ENCODE measurements at places on chromosomes 16 and 17.

- DNase-seq, result no peak
These were observed 8.7 kb upstream of the TMEM88 start for GRCh38 chr17:7846063-7846735.

DNA sequence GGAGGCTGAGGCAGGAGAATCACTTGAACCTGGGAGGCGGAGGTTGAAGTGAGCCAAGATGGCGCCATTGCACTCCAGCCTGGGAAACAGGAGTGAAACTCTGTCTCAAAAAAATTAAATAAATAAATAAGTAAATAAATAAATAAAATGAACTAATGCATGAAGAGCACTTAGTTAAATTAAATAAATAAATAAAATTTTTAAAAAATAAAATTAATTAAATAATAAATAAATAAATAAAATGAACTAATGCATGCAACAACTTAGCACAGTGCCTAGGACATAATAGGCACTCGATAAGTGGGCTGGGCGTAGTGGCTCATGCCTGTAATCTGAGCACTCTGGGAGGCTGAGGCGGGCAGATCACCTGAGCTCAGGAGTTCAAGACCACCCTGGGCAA is 15.6 kb upstream of the CEP20 start:
- no peak for DNase-seq

DNA sequence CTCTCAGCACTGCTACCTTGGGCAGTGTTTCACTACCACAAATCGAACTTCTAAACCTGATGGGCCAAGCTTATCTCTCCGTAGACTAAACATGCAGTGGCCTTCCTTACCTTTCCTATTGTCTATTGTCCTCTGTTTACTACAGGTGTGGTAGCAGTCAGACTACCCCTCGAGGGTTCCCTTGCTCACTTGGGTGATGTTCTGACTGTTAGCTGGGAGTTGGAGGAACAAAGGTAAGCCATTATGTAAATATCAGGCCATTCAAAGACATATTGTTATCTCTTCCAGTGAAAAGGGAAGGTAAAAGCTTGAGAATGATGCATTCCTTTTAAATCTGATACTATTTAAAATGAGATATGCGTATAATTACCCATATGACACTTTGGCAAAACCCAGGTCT is 828.3 kb upstream of the EEF2KMT start:
- DNase-seq, result no peak

DNA sequence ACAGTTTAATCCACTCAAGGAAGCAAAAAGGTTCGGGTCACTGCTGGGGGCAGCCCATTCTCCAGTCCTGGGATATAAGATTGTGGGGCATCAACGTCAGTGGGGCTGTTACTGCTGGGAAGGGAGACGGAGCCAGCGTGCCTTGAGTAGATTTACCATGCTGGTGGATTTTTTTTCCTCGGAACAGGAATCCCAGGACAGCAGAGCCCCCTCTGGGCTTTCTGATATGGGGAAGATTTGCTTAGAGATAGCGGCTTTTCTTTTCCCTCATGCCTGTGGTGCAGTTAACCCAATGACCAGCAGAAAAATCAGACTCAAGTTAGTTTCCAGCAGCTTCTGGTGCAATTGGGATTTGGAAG is 35.4 kb downstream of the WSCD1 start:
- no peak for DNase-seq

DNA sequence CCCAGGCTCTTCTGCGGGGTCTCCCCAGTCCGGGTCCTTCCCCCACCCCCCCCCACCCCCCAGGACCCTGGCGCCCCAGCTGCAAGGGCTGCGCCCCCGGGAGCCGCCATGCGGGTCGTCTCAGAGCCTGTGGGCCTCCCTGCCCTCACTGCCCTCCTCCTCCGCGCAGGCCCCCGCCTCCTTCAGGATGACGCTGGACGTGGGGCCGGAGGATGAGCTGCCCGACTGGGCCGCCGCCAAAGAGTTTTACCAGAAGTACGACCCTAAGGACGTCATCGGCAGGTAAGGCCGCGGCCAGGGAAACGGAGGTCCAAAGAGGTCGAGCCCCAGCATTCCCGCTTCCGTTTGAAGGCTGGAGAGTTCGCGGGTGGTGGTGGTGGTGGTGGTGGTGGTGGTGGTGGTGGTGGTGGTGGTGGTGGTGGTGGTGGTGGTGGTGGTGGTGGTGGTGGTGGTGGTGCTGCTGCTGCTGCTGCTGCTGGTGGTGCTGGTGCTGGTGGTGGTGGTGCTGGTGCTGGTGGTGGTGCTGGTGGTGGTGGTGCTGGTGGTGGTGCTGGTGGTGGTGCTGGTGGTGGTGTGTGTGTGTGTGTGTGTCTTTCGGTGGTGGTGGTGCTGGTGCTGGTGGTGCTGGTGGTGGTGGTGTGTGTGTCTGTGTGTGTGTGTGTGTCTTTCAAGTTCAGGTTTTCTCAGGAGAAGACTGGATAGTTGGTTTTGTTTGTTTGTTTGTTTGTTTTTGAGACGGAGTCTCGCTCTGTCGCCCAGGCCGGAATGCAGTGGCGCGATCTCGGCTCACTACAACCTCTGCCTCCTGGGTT is 615 bp downstream of the PHKG2 start:
- DNase-seq, result peak; percentile 56

GRCh38 chr16:23104032-23104955 is 45.0 kb downstream of the USP31 start:
- DNase-seq, result no peak

- peak; percentile 33 for DNase-seq
These were observed 8.5 kb downstream of the PRMT7 start for GRCh38 chr16:68319185-68319908.

- DNase-seq, result no peak
These were observed 220.0 kb downstream of the SOX9 start for GRCh38 chr17:72340836-72341235.

- DNase-seq, result no peak
These were observed 100.7 kb upstream of the CHMP6 start for GRCh38 chr17:80890921-80891396.

DNA sequence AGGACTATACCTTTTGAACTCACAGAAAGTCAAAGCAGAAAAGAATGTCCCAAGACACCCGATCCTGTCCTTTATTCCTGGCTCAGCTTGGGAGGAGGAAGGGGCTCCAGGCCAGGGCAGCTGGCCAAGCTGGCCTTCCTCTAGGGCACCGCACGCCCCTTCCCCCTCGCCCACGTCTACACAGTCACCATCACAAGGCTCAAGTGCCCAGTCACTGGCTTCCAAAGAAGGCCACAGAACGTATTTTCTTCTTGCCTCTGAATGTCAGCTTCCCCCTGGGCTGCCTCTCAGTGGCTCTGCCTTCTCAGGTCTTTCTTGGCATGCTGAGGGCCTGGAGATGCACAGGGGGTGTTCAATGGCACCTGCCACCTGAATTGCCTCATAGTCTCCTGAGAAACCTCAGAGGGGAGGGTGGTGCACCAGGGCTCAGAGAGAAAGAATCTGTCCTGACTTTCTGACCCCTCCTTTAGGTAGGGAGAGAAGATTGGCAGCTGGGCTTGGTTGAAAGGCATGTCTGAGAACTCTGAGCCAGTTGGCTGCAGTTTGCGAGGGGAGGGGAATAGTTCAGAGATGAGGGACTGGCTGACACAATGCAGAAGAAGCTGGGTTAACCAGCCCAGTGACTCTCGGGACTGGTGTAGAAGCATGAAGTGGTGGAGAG is 2.1 kb downstream of the DHRS11 start:
- DNase-seq, result no peak

DNA sequence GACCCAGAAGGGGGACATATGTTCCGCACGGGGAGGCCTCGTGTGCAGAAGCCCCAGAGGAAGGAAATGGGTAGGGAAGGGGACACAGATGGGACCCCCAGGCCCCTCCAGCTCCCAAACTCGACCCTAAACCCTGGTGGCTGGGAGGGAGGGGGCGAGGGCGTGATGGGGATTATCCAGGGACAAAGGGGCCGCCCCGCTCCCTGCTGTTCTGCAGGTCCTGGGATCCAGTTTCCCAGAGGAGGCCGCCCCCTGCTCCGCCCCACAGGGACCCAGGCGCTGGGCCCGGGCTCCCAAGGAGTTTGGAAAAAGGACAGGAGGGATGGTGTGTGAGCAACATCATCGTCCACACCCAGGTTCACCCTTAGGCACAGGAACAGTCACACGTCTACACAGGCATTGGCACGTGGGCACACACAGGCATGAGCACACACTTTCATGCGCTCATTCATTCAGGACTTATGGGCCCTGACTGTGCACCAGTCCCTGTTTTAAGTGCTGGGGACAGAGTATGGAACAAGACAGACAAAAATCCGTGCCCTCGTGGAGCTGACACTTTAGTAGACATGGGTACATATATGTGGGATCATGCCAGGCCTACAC is 12.8 kb upstream of the FBXL19 start:
- DNase-seq, result no peak

DNA sequence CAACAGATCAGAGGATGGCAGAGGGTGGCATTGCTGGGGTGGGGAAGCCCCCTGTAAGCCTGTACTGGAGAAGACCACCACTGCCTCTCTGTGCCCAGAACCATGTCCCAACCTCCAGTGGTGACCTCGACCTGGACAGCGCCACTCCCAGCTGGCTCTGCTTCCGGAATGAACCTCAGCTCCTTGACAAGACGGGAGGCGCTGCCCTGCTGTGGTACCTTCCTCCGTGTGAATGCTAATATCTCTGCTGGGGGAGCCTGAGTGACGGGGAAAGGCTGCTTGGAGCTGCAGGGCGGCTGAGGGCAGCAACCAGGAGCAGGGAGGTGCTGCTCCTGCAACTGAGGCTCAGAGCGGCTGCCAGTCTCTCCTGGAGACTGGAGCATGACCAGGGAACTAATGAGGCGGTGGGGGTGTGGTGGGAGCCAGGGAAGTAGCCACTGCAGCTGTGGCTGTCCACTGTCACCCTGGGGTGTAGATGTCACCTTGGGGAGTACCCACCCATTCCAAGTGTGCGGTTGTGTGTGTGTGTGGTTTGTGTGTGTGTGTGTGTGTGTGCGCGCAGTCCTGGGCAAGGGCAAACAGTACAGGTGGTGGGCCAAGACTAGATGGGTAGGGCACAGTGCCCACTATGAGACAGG is 6.2 kb downstream of the PRCD start:
- no peak for DNase-seq

DNA sequence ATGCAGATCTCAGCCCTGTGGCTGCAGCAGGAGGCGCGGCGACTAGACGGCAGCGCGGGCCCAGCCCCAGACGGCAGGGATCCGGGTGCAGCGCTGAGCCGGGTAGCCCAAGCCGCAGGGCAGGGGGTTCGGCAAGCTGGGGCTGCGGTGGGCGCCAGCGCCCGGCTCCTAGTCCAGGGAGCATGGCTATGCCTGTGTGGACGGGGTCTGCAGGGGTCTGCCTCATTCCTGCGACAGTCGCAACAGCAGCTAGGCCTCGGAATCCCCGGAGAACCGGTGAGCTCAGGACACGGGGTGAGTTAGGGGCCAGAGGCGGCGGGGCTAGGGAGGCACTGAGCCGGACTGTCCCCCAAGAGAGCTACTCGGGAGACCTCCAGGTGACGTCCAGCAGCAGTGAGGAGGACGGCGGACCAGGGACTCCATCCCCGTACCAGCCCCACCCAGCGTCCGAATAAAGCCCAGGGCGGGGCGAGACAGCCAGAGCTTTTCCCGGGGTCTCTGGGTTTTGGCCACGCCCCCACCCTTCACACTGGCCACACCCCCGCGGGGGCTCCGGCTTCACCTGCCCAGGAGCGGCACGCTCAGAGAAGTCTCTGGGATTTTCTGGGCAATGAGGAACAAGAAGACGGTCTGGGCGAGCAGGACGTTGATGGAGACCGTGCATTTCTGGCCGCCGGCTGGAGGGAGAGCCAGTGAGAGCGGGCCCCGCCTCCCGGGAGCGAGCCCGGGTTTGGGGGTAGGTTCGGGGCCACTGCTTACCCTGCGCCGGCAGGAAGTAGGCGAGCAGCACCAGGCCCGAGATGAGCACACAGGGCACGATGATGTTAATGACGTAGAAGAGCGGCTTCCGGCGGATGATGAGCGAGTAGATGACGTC is 1.1 kb downstream of the C17orf107 start:
- DNase-seq, result peak; percentile 42

DNA sequence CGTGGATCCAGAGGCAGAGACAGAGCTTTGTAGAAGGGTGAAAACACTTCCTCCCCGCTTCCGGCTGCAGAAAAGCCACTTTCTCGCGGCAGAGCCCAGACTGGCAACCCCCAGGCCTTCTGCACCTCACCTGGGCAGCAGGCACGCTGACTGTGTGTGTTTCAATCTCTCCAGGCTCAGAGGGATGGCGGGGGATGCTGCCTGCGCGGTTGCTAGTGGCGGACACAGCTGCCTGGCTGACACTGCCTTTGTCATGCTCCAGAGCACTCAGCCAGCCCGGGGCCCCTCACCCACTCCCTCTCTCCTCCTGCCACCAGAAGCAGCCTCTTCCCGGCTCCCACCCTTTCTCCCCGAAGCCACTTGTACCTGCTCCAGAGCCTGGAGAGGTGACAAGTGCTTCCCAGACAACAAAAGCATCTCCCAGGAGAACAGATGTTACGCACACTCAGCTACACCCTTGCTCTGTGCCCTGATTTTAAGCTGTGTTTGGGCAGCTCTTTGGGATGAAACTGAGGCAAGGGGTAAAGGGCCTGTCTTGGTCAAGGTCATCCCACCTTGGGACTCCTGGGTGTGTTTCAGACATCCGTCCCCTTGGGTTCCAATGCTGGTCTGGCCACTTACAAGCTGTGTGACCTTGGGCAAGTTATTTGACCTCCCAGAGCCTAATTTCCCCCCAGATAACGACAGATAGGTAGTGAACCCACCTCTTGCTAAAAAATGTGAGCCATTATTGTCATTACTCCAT is 9.2 kb upstream of the GLIS2 start:
- DNase-seq, result no peak

DNA sequence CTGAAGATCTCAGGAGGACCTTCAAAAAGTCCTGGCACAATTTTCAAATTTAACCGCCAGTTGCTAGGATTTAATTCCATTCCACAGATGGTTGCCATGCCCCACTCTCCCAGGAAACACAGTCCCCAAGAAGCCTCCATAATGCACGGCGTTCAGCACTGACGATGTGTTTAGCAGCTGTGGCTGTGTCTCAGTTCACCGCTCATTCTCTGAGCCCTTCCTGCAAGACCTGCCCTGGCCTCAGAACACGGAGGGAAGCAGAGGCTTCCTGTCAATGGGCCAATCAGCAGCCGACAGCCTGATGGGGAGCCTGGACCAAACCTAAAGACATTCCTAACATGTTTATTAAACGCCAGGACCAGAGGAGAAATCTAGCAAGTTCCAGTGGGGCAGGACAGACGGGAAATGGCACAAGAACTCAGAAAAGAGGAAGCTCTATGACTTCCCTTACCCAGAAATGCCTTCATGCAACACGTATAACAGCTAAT is 4.9 kb downstream of the MYLK3 start:
- DNase-seq, result no peak
